Stimulated activated CD4-positive, alpha-beta T cell treated with anti-CD3 and anti-CD28 coated beads, Interleukin-2, amount 100 ng/mL, for 48 hours (primary cell): ENCODE measurements at places on chromosomes 5 and 9.

GRCh38 chr5:145968970-145969713 lies 32.8 kb downstream of the SH3RF2 start:
- DNase-seq, result no peak

DNA sequence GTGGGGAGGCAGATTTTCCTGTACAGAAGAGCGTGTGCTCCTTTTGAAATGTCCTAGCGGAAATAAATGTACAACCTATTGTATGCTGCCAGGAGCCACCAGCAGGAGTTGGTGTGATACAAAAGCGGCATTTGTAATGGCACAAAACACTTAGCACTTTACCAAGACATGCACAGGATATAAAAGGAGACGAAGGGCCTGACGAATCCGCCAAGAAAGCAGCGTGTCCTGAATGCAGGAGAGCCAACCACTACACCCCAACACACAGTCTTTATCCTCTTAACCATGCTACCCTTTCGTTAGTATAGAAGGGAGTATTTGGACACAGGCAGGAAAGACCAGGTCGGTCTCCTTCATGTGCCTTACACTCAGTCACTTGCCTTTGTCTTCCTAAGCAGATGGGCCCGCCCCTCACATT lies 218.1 kb downstream of the TRIM32 start:
- no peak for DNase-seq

- no peak for DNase-seq
These were observed 20.9 kb upstream of the BNIP1 start for GRCh38 chr5:173123416-173123815.

DNA sequence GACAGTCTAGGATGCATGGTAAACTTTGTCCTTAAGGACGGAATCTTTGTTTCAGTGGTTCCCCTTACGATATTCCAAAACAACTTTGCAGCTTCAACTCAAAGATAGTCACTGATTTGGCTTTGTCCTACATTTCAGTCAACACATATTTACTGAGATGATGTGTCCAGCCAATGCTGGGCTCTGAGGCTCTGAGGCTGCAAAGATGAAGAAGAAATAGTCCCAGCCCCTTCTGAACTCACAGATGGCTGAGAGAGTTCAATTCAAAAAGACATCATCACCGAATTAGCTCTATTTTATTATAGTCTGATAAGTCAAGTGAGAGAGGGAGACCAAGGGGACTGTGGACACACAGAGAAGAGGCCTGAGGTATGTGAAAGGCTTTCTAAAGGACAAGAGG lies 544.0 kb downstream of the ACTL7B start:
- no peak for DNase-seq

- DNase-seq, result no peak
These were observed 594.1 kb upstream of the BRINP1 start for GRCh38 chr9:119963258-119963797.

DNA sequence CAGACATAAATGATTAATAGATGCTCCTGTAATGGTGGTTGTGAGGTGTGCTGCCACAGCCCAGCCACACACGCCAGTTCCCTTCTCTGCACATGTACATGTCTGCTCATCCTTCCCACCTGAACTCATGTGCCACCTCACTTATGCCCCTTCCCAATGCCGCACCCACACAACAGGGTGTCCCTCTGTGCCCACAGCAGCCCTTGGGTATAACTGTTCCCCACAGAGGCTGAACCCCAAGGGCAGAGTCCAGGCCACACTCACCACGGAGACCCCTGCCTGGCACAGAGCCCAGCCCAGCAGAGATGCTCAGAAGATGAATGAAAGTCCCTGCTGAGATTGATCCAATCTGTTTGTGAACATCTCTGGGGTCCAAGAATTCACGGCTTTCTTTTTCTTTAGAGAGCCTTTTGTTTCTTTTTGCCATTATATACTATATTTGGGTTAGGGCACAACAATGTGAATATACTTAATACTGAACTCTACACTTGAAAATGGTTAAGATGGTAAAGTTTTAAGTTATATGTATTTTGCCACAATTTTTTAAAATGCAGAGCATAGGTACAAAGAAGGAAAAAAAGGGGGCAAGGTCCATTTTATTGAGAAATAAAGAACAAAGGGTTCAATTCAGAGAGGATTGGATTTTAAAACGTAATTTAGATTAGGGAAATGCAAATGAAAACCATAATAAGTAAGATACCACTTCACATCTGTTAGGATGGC lies 29.6 kb downstream of the IRF1 start:
- DNase-seq, result no peak

GRCh38 chr9:71925834-71926233 lies 14.4 kb downstream of the C9orf85 start:
- no peak for DNase-seq

DNA sequence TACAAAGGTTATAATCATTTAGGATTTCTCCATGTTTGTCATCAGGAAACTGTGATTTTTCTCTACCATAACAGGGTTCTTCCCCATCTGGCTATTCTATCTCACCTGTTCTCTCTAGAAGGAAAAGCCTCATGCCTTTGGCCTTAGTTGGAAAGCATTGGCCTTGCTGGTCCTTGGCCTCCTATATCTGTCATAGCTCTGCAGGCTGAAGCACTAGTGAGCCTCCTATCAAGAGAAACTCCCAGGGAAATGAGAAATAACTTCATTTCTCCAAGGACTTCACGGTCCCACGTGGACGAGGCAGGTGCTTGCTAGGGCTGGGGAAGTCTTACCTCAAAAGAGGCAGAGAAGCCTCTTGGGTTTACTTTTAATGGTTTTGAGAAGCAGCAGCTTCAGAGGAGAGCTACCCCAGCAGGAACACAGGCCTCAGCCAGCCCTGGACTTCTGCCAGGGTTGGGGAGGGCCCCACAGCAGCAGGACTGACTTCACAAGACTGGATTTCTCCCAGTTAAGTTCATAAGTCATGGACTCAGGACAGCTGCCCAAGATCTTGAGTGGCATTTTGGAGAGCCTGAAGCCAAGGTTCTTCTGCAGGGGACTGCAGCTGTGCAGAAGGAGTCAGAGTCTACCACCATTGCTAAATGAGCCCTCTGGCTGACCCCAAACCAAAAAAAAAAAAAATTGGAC lies 15.8 kb upstream of the PSAT1 start:
- no peak for DNase-seq

GRCh38 chr9:126927419-126927818 lies 12.8 kb downstream of the RALGPS1 start:
- no peak for DNase-seq

GRCh38 chr5:176994460-176995121 lies 12.0 kb downstream of the UIMC1 start:
- DNase-seq, result no peak

GRCh38 chr5:180521101-180521500 lies 26.9 kb downstream of the CNOT6 start:
- DNase-seq, result no peak

DNA sequence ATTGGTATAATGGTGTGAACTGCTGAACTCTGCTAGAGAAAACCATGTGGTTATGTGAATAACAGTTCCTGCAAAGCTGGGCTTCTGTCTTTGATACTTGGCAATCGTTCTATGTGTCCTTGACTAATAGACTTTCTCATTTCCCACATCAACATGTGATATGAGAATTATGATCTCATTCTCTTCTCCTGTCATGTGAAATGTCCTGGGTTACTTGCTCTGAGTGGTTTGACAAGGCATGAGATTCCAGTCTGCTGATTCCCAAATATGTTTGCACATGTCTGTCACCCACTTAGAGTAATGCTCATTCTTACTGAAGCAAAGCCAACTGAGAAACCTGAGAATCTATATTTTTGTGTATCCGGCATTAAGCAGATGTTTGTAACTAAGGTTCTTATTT lies 141.2 kb downstream of the PARP8 start:
- no peak for DNase-seq

GRCh38 chr5:116534964-116535651 lies 39.5 kb downstream of the SEMA6A start:
- DNase-seq, result no peak

DNA sequence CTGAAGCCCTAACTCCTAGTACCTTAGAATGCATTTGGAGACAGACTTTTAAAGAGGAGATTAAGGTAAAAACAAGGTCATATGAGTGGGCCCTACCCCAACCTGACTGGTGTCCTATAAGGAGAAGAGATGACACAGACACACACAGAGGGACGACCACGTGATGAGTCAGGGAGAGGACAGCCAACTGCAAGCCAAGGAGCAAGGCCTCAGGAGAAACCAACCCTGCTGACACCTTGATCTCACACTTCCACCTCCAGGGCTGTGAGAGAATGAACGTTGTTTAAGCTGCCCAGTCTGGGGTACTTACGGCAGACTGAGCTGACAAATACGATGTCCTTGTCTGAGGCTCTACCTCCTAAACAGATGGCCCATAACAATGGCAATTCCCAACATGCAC lies 93.6 kb downstream of the ROR2 start:
- DNase-seq, result no peak
